ENCODE measurements at places on chromosomes 7 and 10.

- no peak for DNase-seq
These were observed 10.3 kb downstream of the PI4K2A start for GRCh38 chr10:97650726-97651125.

- no peak for DNase-seq
These were observed 260.5 kb upstream of the PITRM1 start for GRCh38 chr10:3433131-3433530.

DNA sequence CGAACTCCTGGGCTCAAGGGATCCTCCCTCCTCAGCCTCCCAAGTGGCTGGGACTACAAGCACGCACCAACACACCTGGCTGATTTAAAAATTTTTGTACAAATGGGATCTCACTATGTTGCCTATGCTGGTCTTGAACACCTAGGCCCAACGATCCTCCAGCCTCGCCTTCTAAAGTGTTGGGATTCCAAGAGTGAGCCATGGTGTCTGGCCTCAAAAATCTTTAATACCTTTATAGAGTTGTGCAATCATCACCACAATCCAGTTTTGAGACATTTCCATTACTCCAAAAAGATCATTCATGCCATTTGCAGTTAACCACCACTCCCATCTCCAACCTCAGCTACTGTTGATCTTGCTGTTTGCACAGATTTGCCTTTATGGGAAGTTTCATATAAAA is 165.4 kb downstream of the LYZL1 start:
- no peak for DNase-seq

GRCh38 chr7:24299192-24299591 is 15.2 kb downstream of the NPY start:
- DNase-seq = no peak

DNA sequence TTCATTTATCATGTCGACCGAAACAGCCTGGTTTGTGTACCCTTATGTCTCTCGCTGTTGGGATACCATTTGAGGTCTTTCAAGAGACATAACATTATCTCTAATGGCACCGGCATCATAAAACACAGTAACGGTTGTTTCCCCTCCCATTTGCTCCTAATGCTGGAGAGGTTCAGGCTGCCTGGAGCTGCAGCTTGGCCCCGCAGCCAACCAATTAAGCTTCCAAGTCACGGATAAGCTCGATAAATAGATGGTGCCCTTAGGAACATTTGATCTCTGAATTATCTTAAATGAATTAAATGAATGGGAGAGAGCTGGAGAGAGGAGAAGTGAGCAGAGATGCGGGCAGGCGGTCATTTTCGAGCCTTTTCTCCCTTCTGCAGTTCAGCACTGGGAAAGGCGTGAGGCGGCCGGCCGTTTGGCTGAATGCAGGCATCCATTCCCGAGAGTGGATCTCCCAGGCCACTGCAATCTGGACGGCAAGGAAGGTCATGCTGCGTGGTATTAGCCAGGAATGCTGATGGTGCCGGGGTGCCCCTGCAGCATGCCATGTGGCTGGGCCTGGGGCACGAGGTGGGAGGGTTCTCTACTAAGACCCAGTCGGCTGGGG is 12.6 kb downstream of the CPA4 start:
- no peak for DNase-seq

- DNase-seq = no peak
These were observed 55.5 kb upstream of the LOXL4 start for GRCh38 chr10:98323221-98324164.

DNA sequence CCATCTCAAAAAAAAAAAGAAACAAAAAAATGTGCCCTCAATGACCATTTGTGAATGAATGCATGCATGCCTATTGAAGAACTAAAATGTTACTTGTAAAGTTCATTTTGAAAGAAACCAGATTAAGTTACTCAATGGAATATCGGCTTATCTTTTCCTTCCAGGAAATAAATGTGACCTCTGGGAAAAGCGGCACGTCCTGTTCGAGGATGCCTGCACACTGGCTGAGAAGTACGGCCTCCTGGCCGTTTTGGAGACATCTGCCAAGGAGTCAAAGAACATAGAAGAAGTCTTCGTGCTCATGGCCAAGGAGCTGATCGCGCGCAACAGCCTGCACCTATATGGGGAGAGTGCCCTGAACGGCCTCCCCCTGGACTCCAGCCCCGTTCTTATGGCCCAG is 21.9 kb downstream of the RAB19 start:
- DNase-seq = no peak

DNA sequence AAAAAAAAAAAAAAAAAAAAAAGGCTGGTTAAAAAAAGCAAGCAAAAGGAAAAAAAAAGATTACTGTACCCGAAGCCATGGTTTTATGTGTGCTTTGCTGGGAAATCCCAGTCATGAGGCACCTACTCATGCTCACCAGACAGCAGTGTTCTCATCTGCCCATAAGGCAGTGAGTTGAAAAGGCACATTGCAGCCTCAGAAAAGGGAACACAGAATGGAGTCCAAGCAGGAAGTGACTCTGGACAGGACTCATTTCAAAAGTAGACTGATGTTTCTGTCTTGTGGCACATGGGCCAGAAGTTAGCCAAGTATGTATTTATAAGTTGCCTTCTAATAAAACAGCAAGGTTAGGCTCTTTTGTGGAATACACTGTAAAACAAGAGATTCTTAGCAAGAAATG is 40.2 kb downstream of the PDSS1 start:
- DNase-seq = no peak

- no peak for DNase-seq
These were observed 134.7 kb upstream of the AGR3 start for GRCh38 chr7:17016402-17017010.

GRCh38 chr10:76903387-76903945 is 734.1 kb downstream of the KCNMA1 start:
- no peak for DNase-seq

DNA sequence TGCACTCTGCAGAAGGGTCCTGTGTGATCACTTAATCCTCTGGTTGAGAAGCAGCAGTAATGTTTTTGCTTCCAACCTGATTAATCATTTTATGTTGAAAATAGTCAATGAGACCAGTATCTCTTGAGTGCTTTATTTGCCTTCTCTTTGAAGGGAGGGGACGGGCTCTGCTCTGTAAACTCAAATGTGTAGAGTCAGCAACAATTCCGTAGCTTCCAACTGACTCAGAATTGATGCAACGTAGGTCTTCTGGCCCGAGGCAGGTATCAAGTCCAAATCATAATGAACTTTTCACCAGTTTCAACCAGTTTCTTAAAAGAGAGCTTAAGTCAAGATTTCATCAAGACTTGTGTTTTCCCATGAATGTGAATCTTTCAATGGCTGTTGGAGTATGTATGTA is 26.3 kb downstream of the GUSB start:
- DNase-seq = no peak

DNA sequence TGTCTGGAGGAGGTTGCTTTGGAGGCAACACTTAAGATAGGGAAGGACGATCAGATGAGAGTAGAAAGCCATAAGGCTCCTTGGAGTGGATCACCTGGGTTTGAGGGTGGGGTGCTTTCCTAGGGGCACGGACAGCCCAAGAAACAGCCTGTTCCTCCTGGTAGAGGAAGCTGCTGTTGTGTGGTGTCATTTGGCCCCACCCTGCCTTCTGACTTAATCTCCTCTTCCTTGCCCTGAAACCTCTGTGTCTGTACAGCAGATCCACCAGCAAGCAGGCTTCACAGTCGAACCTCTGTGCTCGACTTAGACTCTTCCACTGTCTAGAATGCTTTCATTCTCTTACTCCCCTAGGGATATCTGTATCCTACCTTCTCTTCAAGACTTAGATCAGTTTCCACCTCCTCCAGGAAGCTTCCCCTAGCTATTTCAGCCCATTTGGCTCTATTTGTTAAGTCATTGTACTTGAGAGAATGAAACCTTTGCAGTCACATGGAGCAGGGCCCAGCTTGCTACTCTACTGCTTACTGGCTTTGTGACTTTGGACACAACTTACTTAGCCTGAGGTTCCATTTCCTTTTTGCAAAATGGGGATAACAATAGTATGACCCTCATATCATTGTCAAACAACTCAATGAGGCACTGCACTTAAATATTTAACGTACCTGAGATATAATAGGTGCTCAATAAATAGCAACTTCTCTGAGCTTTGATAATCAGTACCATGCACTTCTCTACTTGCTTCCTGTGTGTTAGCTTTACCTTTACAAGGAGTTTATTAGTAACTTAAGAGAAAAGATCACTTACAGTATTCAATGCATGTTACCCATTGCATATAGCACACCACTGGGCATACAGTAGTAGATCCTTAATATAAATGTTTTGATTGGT is 5.0 kb downstream of the MXI1 start:
- no peak for DNase-seq

DNA sequence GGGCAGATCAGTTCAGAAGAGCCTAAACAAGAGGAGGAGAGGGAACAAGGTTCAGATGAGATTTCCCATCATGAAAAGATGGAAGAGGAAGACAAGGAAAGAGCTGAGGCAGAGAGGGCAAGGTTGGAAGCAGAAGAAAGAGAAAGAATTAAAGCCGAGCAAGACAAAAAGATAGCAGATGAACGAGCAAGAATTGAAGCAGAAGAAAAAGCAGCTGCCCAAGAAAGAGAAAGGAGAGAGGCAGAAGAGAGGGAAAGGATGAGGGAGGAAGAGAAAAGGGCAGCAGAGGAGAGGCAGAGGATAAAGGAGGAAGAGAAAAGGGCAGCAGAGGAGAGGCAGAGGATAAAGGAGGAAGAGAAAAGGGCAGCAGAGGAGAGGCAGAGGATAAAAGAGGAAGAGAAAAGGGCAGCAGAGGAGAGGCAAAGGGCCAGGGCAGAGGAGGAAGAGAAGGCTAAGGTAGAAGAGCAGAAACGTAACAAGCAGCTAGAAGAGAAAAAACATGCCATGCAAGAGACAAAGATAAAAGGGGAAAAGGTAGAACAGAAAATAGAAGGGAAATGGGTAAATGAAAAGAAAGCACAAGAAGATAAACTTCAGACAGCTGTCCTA is 52.7 kb upstream of the AGBL3 start:
- no peak for DNase-seq

DNA sequence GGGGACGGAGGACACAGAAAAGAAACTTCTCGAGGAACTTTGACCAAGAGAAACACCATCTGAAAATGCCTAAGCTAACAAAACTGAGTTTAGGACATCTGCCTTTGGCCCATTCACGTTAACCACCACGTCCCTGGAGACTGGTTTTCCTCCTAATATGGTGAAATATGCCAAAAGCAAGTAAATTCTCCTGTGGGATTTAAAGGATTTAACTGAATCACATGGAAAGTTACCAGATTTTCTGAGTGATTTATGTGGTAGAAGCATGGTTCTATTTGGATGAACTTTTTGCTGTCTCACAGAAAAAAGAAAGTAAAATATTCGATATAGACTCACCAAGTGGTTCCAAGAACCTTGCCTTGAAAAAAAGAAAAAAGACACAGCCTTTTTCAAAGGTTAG is 30.4 kb upstream of the BMPER start:
- no peak for DNase-seq

DNA sequence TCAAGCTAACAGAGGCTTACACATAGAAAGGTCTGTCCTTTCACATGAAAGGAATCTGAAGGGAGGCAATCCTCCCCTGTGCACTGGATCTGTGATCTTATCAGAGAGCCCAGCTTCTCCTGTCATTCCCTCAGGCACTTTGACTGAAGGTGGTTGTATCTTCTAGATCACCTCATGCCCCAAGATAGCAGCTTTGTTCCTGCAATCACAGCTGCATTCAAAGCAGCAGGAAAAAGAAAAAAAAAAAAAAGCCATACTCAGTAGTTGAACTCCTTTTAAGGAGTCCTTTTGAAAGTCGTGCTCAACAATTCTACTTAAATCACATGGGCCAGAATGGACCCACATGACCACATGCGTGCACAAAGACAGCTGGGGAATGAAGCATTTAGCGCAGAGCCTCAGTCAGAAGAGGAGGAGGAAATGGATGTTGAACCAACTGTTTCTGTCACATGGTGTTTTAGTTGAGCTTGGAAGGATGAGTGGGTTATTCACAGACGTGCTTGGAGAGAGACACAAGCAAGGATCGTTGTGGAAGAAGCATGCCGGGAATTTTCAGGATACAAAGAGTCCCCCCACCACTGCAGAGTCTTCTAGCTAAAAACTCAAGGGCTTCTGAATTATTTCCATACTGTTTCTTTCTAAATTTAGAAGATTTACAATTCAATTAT is 13.0 kb upstream of the PFKP start:
- DNase-seq = no peak

- DNase-seq = no peak
These were observed 78.5 kb downstream of the CDCA7L start for GRCh38 chr7:21867226-21867625.

- DNase-seq = peak; percentile 1
These were observed 134.7 kb downstream of the ARL5B start for GRCh38 chr10:18793951-18794350.

GRCh38 chr7:69656077-69656476 is 57.8 kb downstream of the AUTS2 start:
- no peak for DNase-seq

DNA sequence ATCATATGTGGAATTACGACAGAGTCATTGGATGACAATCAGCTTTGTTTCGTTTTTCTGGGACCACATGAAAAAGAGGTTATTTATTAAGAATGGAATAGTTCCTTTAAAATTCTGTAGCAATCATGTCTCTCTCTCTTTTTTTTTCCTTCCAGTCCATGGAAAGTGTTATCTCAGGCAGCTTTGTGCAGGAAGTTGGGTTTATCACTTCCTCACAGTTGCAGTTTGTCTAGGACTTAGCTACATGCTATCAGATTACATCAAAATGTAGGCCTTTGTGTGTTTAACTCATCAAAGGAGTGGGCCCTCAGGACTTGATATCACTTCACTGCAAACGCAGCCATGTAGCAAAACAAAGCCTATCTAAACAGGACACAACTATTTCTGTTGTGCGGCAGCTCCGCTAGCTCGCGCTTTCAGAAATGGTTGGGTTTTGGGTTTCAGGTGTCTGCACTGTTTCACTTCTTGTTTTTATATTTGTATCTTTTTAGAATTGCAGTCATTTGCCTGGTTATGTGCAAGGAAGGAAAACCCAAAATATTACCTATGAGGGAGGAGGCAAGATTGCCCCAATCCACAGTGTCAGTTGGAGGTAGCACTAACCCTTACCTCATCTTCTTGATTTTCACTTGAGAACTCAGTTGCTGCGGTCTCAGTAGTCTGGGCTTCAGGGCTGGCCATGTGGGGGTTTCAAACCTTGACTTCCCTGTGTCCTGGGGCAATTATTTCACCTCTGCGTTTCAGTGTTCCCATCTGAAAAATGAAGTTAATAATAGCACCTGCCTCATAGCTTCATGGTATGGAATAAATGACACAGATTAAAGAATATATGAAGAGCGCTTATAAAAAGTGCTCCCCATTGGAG is 66.7 kb downstream of the HHEX start:
- DNase-seq = no peak

- DNase-seq = peak; percentile 58
These were observed 60.0 kb downstream of the ICA1 start for GRCh38 chr7:8201846-8202441.

- DNase-seq = peak; percentile 31
These were observed 395 bp downstream of the ZNF487 start for GRCh38 chr10:43437141-43437870.

All from cerebellar cortex (tissue), 1 donor.